HCT116 (cell line): ENCODE measurements at places on chromosomes 11 and 22. TPM values are rescaled to one million over a fixed set of nuclear protein-coding genes. Genes with fewer than 3 reads are reported as not detected.

GRCh38 chr22:27238935-27239510 is 562.5 kb downstream of the MN1 start:
- DNase-seq: no peak
- peaks cover 15% of the 10 kb centered on the region for H3K4me1 ChIP-seq
- no peaks in the 10 kb centered on the region for H3K36me3 ChIP-seq
- no peak overlapping the region for H3K4me3 ChIP-seq

DNA sequence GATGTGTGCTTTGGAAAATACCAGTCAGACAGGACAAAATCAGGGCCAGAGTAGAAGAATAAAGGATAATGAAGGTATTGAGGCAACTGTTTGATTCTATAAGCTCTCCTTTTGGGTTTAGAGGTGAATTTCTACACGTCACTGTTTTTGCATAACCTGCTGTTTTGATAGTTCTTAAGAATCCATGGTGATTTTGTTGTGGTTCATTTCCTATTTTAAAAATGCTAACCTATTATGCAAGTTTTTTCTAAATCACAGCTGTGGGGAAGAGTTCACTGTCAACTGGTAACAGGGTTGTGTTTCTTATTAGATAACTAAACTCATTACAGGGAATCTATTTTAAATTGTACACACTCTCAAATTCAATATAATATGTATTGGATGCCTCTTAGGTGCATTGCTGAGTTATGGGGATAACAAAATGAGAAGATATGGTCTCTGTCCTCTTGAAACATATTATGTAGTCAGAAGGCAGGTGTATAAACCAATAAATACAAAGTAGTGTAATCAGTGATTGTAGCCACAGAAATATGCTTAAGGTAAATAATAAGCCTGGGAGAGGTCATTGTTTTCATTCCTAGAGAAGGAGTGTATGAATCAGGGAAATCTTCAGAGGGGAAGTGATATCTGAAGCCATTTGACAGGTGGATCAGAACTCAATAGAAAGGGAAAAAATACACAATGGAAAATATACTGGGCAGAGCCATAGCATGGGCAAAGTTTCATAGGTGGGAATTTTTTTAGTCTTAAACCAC is 192.5 kb downstream of the FAT3 start:
- H3K36me3 ChIP-seq: no peaks in the 10 kb centered on the region
- H3K27ac ChIP-seq: no peak overlapping the region
- no peaks in the 10 kb centered on the region for H3K4me1 ChIP-seq

The OR5J2 gene
- not detected for total RNA-seq

- DNase-seq: no peak
- H3K27ac ChIP-seq: peak overlapping the region; percentile 26; the same call in 1 of the 2 replicates
- no peak overlapping the region for H3K4me3 ChIP-seq
- H3K27me3 ChIP-seq: no peaks in the 10 kb centered on the region
- H3K36me3 ChIP-seq: peaks cover 3% of the 10 kb centered on the region; the same call in 1 of the 2 replicates
These were observed 8.9 kb downstream of the RELT start for GRCh38 chr11:73384872-73385689.

DNA sequence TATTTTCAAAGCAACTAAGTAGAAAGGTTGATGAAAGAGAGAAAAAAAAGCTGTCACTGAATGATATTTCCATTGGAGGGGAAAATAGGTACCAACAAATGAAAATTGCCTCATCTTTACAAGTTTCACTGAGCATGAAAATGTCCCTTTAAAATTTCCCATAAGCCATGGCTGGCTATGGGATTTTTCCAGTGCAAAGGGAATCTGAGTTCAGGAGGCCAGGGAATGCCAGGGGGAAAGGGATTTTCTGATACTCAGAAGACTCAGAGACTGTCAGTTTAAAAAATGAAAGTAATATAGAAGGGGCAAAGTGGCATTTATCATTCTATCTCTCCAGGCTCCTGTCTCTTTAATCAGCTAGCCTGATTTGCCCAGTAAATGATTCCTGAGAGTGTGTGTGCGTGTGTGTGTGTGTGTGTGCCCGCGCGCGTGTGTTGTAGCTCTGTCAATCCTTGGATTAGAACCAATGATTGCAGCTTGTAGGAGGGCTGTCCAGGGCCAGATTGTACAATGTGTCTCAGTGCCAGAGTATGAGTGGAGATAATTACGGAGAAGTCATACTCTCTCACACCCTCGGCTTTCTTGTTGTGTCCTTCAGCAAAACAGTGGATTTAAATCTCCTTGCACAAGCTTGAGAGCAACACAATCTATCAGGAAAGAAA is at the start of gene NTM:
Gene NTM (plus strand): TSS at position 526 of the 662 bp plus-strand sequence.
- no peaks in the 10 kb centered on the region for H3K4me1 ChIP-seq
- H3K27me3 ChIP-seq: no peaks in the 10 kb centered on the region
- H3K4me3 ChIP-seq: no peak within 1 kb of the TSS
- no peaks in the 10 kb centered on the region for H3K36me3 ChIP-seq
- H3K27ac ChIP-seq: no peak within 1 kb of the TSS
- DNase-seq: no peak
